Neural progenitor cell (in vitro differentiated cells): ENCODE measurements at places on chromosomes 6 and 20.
A peak's percentile ranks its signal among the peaks of the same experiment; 100 is the strongest.

GRCh38 chr6:156840606-156841005 lies 63.4 kb downstream of the ARID1B start:
- peak; percentile 21 for DNase-seq

GRCh38 chr6:125099211-125100073 lies 54.1 kb upstream of the TPD52L1 start:
- DNase-seq = peak; percentile 72

DNA sequence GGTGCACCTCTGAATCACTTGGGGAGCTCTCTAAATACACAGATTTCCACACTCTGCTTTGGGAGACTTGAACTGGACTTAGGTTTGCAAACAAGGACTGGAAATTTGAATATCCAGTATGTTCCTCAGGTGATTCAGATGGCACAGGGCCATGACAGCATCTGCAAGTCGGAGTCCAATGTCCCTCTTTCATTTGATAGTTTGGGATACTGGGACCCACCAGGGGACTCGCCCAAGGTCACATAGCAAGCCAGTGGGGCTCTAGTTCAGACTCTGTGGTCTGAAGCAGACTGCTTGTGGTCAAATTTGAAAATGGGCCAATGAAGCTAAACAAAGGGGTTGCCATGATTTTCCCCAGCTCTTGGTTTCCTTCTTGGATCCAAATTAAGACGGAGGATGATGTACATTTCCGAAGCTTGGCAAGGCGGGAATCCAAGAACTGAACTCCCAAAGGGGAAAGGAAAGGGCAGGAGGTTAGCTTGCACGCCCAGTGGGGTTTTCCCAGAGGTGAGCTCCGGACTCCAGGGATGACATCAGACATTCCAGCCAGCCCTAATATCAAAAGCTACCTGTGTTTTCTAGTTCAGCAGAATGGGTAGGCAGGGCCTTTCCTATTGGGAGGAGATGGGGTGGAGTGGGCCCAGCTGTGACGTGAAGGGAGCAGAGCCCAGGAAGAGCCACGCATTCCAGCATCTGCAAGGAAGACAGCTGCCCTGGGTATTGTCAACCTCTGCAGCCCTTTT lies 3.4 kb upstream of the SYS1 start:
- DNase-seq = peak; percentile 53

DNA sequence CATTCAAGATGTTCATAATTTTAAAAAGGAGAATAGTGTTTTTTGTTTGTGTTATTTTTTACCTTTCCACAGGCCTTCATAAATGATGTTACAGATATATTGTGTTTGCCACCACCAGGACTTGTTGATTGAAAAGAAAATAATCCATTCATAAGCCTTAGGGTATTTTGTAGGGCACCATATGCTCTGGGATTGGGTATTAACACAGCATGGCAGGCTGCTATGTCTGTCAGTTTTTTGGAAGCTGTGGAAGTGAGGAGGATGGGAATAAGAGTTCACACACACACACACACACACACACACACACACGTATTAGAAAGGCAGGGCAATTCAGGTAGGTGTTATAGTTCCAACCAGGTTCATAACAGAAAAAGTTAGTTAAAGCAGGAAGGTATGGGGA lies 237.9 kb downstream of the HDGFL1 start:
- no peak for DNase-seq

DNA sequence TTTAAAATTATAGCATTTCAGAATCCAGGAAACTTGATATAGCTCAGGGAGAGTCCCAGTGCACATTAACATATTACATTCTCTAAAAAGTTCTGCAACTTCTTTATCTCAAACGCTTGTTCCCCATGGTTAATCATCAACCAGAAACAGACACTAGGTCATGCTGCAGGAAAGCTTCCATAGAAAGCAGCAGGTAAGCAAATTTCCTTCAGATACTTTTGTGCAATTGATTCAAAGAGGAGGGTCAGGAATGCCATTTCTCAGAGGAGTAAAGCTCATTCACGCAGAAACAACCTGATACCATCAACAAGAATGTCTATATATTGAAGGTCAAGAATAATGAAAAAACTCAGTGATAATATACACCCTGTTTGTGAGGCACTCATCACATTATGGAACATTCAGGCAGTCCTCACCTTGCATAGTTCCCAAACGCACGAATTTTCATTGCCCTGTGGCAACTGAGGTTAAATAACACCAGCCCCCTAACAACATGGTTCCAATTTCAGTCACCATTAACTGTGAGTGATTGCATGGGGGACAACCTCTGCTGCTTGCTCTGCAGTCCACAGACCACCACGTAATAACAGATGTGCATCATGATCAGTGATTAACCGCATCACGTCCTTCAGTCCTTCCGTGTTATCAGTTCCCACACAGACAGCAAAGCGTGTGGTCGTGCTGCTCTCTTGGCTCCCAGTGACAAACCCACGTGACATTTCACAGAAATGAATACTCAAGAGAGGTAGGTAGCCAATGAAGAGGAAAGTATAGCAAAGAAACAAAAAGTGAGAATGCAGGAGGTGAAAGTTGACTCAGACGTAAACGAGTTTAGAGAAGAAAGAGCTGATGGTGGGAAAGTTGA lies 95.7 kb downstream of the LY86 start:
- DNase-seq = no peak

DNA sequence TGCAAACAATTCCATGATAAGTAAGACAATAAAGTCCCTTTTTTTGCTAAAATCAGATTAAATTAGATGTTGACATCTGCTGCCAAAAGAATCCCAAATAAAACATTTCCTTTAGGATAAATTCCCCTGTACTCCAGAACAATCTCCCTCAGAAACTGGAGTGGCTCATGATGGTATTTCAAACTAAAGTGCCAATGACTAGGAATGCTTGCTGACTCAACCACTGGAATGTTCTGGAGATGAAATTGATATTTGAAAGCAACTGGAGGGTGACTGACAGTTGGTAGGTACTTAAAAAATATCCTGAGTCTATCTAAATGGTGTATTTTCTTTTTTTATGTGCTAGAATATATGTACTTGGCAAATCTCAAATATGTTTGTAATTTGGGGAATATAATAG lies 350.1 kb upstream of the TSHZ2 start:
- no peak for DNase-seq

DNA sequence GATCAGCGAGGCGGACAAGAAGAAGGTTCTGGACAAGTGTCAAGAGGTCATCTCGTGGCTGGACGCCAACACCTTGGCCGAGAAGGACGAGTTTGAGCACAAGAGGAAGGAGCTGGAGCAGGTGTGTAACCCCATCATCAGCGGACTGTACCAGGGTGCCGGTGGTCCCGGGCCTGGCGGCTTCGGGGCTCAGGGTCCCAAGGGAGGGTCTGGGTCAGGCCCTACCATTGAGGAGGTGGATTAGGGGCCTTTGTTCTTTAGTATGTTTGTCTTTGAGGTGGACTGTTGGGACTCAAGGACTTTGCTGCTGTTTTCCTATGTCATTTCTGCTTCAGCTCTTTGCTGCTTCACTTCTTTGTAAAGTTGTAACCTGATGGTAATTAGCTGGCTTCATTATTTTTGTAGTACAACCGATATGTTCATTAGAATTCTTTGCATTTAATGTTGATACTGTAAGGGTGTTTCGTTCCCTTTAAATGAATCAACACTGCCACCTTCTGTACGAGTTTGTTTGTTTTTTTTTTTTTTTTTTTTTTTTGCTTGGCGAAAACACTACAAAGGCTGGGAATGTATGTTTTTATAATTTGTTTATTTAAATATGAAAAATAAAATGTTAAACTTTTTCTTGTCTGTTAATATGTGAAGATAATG lies 2.2 kb downstream of the HSPA1B start:
- peak; percentile 55 for DNase-seq

- no peak for DNase-seq
Observed at GRCh38 chr6:55979526-55979925, 104.1 kb upstream of the BMP5 start.
